ENCODE measurements at places on chromosomes 2 and 18.
A peak's percentile ranks its signal among the peaks of the same experiment; 100 is the strongest.

- no peak for DNase-seq
Measured at GRCh38 chr2:25054720-25055119, 12.8 kb downstream of the EFR3B start.

GRCh38 chr2:145769011-145769716, 1249.2 kb upstream of the ZEB2 start:
- no peak for DNase-seq

- DNase-seq = no peak
Measured at GRCh38 chr18:12359515-12359927, 17.5 kb downstream of the AFG3L2 start.

- no peak for DNase-seq
Measured at GRCh38 chr2:84924173-84925106, 19.0 kb downstream of the TMSB10 start.

- peak; percentile 20 for DNase-seq
Measured at GRCh38 chr2:86622519-86623042, 1.1 kb downstream of the RNF103 start.

- DNase-seq = no peak
Measured at GRCh38 chr2:134738141-134738870, 19.5 kb upstream of the TMEM163 start.

DNA sequence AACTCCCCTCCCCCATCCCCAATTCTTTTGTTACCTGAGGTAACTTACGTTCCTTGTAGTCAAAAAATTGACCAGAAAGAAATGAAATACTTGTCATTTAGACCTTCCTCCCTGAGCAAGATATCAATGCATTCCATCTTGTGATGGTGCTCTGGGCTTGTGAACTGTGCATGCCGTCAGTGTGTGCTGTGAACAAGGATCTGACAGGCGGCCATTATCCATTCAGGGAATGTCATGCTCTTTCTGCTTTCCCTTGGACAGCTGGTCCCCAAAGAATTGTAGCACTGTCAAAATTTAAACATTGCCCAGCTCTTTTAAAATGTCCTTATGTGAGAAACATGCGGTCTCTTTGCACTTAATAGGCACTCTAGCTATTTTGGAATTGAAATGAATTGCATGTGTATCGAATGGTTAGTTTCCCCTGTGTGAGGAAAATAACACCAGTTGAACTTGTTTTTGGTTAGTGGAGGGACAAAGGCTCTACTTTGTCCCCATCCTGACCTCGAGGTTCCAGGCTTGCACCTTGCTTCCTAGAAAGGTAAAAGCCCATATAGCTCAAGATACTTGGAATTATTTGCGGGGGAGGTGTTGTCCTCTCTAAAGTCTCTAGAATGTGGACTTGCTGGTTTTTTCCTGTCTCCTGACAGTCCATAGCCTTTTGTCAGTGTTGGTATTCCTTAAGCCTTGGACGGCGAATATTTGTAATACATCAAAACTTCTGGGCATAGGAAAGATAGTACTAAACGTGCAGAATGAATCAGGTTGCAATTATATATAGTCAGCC, 350.9 kb downstream of the NUP35 start:
- no peak for DNase-seq

- DNase-seq = no peak
Measured at GRCh38 chr18:43888598-43888997, 611.3 kb upstream of the SYT4 start.

DNA sequence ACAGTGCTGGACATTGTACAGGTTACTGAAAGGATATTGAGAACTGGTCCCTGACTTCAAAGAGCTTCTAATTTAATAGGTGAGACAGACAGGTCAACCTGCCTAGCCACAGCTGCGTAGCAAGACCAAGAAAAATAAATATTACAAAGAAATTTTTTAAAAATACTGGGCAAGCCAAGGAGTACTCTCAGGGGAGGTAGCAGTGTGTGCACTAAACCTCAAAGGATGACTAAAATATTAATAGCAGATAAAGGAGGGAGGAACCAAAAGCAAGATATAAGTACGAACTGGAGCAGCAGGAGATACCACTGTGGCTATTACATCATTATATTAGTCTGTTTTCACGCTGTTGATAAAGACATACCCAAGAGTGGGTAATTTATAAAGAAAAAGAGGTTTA, 14.9 kb downstream of the SCG2 start:
- no peak for DNase-seq

GRCh38 chr2:173982182-173982714, 17.1 kb upstream of the SP3 start:
- DNase-seq = no peak

DNA sequence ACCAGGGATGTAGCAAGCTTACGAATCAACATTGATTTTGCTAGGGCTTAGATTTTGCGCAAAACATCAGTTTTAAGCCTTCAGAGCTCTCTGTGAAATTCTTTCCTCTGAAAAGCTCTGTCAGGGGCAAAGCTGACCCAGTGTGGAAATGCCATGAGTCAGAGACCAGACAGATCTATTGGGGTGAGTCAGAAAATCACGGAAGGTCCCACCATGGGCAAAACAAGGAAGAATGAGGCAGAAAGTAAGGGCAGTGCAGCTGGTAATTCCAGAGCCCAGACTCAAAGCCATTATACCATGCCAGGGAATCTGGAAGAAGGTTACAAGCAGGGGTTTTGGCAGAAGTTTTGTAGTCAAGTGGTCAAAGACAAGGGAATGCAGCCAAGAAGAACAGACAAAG, 256.6 kb upstream of the CTAGE1 start:
- peak; percentile 32 for DNase-seq

DNA sequence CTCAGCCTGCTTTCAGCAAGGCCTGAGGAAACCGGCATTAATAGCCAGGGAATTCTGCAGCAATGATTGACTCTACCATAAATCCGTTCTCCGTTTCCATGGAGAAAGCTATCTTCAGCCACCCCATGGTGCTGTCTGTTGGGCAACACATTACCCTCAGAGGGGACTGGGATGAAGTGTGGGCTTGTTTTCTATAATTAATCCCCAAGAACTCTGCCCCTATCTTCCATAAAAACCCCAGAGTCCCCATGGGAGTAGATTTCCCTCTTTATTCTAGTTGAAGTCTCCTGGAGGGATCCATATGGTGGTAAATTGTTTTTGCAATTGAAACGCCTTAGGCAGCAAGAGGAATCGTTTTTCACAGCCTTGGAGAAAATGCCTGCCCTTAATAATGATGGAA, 9.2 kb downstream of the G6PC2 start:
- DNase-seq = no peak

GRCh38 chr2:45259138-45259537, 249.9 kb upstream of the SIX2 start:
- no peak for DNase-seq

DNA sequence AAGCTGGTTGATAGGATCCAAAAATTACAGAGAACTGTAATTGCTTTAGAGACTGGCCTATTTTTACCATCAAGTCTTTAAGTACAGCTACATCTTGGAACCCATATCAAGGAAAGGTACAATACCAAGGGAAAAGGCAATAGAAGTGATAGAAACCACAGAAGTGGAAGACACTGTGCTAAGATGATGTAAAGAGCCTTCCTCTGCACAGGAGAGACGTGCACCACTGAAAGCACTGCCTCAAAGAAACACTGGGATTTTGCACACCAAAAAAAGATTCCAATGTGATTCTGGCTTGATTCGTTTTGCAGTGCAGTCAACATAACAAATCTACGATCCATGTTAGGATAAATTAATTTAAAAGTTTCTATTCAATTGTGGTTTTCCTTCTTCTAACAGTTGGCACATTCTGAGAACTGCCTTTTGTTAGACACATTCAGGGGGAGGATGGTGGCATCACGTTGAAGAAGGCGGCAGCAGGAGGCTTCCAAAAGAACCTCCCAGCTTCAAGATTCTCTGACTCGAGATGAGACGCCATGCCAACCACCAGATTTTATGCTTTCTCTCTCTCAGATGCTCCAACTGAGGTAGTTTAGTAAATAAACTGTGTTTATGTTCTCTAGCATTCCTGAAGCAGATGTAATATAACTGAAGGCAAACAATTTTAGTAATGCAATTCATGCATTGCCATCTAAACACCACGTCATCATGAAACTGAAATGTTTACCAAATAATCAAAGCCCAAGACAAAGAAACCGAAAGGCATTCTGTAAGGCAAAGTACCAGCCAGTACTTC, 102.9 kb downstream of the BCL2 start:
- DNase-seq = no peak

GRCh38 chr2:169659320-169659719, 34.9 kb downstream of the CFAP210 start:
- no peak for DNase-seq

GRCh38 chr2:14756981-14757657, 124.6 kb downstream of the LRATD1 start:
- peak; percentile 33 for DNase-seq

DNA sequence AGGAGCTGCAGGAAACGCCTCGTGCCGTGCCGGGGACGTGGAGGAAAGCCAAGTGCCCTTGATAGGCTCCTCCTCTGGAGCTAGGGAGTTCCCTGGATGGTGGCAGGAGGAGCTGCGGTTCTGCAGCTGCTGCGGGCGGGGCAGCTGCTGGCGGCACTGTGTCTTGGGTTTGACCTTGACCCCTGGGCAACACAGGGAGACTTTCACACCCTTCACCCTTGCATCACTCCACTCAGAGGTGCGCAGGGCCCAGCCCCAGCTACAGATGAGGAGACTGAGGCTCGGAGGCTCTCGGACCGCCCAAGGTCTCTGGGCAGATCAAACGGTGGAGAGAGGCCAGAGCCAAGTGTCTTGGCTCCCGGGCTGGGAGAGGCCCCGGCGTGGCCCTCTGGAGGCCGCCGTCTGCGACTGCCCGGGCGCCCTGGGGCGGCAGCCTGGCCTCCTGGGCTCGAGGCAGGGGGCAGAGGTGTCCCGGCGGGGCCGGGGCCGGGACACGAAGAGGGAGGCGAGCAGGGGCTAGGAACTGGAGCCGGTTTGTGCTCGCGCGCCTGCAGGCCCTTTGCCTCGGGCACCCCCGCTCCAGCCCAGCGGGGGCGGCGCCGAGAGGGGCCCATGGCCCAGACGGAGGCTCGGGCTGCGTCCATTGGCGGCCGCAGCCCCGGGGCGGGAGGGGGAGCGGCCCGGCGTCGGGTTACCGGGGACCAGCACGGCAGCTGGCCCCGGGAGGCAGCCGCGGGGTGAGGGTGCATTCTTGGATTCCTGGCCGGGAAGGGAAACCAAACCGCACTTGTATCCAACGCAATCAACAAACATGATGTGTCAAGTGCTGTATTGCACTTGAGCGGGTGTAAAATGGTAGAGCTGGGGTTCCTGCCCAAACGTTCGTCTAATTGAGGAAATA, 129.6 kb upstream of the SLC1A4 start:
- peak; percentile 92 for DNase-seq

- peak; percentile 11 for DNase-seq
Measured at GRCh38 chr18:11366410-11366809, 217.0 kb upstream of the PIEZO2 start.
